GM12878 (cell line): ENCODE measurements at places on chromosomes 2 and 18. TPM values are rescaled to one million over a fixed set of nuclear protein-coding genes. Genes with fewer than 3 reads are reported as not detected.

The KCNF1 gene
- not detected in 2 replicates for total RNA-seq

The GLI2 gene
- total RNA-seq: 0.05 TPM in 1 of 2 replicates, not detected in the other

The SH3BP4 gene
- 0.19 and 0.36 TPM in 2 replicates for total RNA-seq

The REG3A gene
- total RNA-seq: 0.62 TPM in 1 of 2 replicates, not detected in the other

The RAB27B gene
- total RNA-seq: 0.03 TPM in 1 of 2 replicates, not detected in the other

The SERPINB10 gene
- total RNA-seq: 17.5 and 21.6 TPM in 2 replicates
